ENCODE measurements at places on chromosomes 12 and 14.

- DNase-seq: no peak
Measured at GRCh38 chr12:26749781-26750180, 83.2 kb downstream of the ITPR2 start.

- no peak for DNase-seq
Measured at GRCh38 chr12:28569698-28570411, 379.6 kb downstream of the CCDC91 start.

GRCh38 chr12:120054293-120054692 is 62.3 kb downstream of the RAB35 start:
- DNase-seq: no peak

- DNase-seq: no peak
Measured at GRCh38 chr12:113689047-113689610, 217.5 kb upstream of the LHX5 start.

- DNase-seq: no peak
Measured at GRCh38 chr12:113016796-113017195, 38.5 kb downstream of the OAS2 start.

- no peak for DNase-seq
Measured at GRCh38 chr14:59133709-59134108, 54.8 kb upstream of the DAAM1 start.

- no peak for DNase-seq
Measured at GRCh38 chr14:68510201-68511128, 282.4 kb downstream of the ZFP36L1 start.

DNA sequence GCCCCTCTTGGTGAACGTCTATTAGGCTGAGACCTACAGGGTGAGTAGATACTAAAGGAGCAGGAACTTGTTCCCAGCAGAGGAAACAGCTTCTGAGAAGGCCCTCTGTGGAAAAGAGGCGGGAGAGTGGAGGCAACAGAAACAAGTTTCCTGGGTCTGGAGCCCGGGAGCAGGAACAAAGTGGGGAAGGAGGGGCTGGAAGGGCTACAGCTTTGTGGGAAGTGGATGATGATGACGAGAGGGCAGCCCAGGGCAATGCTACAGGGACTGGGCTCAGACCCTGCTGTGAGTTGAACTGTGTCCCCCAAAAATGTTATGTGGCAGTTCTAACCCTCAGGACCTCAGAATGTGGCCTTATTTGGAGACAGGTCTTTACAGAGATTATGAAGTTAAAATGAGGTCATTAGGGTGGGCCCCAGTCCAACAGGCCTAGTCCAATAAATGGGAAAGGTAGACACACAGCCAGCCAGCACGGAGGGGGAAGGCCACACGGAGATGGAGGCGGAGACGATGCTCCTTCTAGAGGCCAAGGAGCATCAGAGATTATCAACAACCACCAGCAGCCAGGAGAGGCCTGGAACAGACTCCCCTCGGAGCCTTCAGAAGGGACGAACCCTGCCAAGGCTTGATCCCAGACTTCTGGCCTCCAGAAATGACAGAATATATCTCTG is 14.3 kb downstream of the CAMKK2 start:
- no peak for DNase-seq

DNA sequence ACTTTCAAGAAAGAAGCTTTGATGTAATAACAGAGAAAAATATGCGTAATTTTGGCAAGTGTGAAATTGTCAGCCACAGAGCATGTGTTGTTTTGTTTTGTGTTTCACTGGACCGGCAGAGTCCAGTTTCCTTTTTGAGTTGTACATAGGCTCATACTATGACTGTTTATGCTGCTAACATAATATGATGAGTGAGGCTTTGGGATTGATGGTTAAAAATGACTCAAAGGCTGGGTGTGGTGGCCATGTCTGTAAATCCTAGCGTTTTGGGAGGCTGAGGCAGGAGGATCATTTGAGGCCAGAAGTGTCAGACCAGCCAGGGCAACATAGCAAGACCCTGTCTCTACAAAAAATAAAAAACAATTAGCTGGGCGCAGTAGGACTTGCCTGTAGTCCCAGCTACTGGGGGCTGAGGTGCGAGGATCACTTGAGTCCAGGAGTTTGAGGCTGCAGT is 487.9 kb downstream of the PCNX1 start:
- no peak for DNase-seq

DNA sequence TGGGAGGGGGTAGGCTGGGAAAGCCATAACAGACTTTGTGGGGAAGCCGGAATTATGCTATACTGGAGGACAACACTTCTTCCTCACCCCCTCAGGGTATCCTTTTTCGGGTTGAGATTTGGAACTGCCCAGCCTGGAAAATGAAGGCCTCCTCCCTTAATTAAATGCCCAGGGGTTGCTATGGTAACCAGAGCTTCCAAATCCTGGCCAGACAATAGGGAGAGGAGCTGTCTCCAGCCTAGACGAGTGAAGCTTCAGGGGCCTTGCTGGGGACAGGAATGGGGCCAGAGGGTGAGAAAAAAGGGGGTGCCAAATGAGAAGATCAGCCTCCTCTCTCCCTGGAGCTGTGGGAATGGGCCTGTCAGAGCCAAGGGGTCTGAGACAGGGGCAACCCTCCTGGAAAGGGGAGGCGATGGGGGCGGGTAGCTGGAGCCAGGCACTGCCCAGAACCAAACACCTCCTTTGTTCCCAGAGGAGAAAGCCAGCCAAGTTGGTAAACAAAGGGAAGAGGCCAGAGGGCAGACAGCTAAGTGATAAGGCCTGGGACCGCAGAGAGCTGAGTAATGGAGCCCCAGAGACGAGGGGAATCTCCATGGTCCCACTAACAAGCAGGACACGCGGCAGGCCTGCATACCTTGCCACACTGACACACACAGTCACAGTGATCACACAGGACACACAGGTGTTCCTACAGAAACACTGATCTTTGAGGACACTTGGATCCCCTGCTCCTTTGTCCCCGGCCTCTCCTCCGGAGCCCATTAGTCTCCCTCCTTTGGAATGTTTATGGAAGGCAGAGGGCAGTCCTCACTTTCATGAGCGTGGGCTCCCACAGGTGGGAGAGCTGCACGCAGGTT is 17.9 kb upstream of the RND1 start:
- DNase-seq: peak; percentile 7

DNA sequence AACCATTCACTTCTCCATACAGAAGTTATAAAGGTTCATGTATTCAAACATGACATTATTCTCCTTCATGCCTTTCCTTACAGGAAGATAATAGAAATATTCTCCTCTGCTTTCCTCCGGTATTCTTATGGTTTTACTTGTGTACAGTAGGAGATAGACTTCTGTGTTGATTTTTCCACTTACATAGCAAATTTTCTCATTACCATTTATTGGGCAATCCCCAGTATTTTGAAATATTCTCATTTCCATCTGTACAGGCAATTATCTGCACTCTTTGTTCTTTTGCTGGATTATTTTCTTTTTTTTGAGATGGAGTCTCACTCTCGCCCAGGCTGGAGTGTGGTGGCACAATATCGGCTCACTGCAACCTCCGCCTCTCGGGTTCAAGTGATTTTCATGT is 11.0 kb downstream of the PXMP2 start:
- DNase-seq: no peak

DNA sequence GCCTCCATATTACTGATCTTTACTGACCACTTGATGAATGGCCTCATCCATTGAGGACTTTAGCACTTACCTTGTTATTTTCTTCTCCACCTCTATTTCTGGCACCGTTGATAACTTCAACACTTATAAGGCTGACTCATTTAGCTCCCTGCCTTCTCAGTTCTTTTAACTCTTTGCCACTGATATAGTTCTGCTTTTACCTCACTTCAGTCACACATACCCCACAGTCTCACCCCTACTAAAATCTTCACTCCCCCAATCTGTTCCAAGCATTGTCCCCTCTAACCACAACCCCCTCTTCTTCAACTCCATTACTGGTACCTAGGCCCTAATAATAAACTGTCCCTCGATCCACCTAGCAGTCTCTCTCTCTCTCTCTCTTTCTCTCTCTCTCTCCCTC is 141.0 kb downstream of the PAH start:
- no peak for DNase-seq

DNA sequence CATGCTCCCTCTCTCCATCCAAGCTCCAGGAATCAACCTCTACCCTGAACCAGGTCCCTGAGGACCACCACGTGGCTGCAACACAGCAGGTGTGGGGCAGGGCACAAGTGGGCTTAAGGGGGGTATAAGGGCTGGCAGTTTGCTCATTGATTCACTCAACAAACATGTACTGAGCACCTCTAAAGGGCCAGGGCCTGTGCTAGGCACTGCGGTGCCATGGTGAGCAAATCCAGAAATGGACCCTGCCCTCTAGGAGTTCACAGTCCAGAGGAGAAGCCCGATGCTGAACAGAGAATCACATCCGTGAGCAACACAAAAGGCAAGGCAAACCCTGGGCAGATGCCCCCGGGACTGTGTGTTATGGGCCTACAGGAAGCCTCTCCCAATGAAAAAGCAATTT is 6.5 kb upstream of the AQP2 start:
- DNase-seq: no peak

GRCh38 chr12:8813572-8814357 is 8.7 kb upstream of the A2ML1 start:
- DNase-seq: no peak

- no peak for DNase-seq
Measured at GRCh38 chr12:44462729-44463128, 413.4 kb downstream of the NELL2 start.

All from NCI-H2081 (cell line).